ENCODE measurements at places on chromosomes 1 and 21.

DNA sequence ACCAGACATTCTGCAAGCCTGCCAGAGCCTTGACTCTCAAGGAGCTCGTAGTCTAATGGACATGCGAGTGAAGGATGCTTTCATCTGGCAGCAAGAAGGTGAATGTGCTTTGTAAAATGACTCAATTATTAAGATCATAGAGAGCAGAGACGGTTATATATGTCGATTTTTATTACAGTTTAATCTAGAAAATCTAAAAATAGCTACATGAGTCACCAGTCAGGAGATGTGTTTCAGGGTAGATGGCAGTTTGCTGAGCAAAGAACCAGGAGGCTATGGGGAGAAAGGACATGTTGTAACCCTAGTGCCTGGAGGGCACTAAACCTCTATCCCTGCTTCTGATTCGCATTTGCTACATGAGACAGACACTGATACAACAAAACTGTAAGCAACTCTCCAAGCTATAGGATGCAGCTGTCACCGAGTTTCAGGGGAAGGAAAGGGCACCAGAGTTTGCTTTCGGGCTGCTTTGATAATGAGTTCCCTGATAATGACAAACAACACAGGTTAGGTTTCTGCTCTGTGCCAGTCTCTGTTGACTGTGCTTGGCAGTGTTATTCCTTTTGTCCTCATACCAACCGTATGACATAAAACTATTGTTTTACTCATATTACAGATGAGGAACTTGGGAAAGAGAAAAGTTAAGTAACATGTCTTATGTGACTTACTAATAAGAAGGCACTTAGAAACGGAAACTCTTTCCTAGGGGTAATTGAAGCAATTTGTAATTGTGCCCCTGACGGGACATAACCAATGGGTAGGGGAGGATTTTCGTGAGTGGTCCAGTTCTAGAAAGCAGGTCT is 43.2 kb downstream of the C1orf198 start:
- DNase-seq: no peak

DNA sequence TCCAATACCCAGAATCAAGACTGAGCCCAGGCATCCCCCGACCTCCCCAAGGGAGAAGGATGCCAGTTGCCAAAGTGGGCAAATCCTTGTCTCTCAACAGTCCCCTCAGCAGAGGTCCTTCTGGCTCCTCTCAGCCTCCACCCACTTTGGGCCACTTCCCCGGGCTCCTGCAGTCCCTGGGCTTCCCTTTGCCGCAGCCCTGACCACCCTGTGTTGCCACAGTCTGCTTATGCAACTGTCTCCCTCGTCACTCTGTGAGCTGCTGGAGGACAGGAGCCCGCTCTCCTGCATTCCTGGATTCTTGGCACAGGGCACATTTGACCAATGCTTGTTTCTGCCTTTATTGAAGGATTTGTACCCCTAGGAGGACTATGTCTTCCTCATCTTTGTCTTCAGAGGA is 2.9 kb upstream of the LRP8 start:
- DNase-seq: no peak

DNA sequence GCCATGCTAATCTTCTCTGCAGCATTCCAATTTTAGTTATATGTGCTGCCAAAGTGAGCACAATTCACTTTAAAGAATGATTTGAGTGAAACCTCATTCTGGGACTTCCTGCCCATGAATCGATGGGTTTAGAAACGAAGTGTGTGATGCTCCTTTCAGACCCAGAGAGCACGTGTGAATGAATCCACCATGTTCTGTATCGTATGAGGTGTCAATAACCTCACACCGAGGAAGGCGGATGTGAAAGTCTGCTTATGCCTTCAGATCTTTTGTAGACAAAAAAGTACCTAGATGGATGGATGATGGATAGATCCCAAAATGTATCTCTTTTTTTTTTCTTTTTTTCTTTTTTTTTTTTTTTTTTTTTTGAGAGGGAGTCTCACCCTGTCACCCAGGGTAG is 13.8 kb downstream of the UBASH3A start:
- DNase-seq: no peak

- no peak for DNase-seq
These were observed 91.5 kb upstream of the LBR start for GRCh38 chr1:225519166-225519863.

- no peak for DNase-seq
These were observed 1.2 kb downstream of the FGGY start for GRCh38 chr1:59298026-59298583.

GRCh38 chr1:165527251-165528007 is 16.4 kb upstream of the LRRC52 start:
- no peak for DNase-seq

DNA sequence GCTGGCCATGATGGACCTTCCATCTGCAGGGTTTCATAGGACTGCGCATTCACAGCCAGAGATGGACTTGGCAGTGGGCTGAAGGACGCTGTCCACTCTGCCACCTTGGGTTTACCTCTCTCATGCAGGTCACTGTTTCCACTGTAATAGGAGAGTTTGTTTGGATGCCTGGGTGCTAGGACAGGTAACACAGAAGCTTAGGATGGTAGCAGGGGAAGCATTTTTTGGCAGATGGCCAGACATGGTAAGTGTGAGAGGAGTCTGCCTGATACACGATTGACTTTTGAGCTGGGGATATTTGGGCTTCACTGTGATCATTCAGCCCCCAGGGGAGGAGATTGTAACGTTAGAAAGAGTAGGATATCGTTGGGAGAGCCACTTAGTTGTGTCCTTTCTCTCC is 11.8 kb downstream of the PSEN2 start:
- DNase-seq: no peak

- no peak for DNase-seq
These were observed 107.6 kb upstream of the NFIA start for GRCh38 chr1:60974524-60975372.

Measured in stimulated activated CD4-positive, alpha-beta T cell treated with anti-CD3 and anti-CD28 coated beads, Interleukin-1b, Interleukin-23, amount 100 ng/mL, for 24 hours (primary cell).